ENCODE measurements at places on chromosomes 1 and 21. TPM values are rescaled to one million over a fixed set of nuclear protein-coding genes. Genes with fewer than 3 reads are reported as not detected.

DNA sequence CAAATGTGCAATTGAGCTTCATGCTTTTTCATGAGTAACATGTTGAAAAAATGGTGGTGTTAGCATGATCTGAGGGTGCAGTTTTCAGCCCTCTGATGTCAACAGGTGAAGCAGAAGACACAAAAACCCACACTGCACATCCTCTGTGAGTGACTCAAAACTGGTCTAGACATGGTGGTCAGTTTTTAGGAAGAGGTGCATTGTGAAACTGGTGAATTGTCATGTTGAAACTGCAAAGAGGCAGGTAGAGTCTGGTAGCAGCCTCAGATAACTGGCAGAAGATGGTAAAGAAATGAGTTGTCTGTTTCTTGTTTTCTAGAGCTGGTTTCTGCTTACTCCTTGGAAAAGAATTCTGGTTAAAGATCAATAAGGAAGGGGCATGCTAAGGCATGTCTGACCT, 97.3 kb upstream of the HMCN1 start:
- H3K27ac ChIP-seq: no peak overlapping the region
- DNase-seq: no peak
- H3K4me1 ChIP-seq: no peaks in the 10 kb centered on the region

RGS1 gene
- total RNA-seq: 22.8 TPM

DNA sequence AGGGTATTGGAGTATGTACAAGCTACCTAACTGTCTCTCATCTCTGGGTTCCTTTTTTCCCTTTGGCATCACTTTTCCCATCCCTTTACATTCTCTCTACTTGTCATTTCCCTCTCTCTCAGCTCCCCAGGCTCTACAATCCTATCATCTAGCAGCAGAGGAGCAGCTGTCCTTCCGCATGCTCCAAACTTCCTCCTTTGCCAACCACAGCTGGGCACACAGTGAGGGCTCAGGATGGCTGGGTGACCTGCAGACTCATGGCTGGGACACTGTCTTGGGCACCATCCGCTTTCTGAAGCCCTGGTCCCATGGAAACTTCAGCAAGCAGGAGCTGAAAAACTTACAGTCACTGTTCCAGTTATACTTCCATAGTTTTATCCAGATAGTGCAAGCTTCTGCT, 561 bp downstream of the CD1E start:
- no peaks in the 10 kb centered on the region for H3K4me1 ChIP-seq
- H3K27me3 ChIP-seq: no peaks in the 10 kb centered on the region
- H3K36me3 ChIP-seq: no peaks in the 10 kb centered on the region
- H3K4me3 ChIP-seq: no peak overlapping the region

A3GALT2 gene
- not detected for total RNA-seq

DNA sequence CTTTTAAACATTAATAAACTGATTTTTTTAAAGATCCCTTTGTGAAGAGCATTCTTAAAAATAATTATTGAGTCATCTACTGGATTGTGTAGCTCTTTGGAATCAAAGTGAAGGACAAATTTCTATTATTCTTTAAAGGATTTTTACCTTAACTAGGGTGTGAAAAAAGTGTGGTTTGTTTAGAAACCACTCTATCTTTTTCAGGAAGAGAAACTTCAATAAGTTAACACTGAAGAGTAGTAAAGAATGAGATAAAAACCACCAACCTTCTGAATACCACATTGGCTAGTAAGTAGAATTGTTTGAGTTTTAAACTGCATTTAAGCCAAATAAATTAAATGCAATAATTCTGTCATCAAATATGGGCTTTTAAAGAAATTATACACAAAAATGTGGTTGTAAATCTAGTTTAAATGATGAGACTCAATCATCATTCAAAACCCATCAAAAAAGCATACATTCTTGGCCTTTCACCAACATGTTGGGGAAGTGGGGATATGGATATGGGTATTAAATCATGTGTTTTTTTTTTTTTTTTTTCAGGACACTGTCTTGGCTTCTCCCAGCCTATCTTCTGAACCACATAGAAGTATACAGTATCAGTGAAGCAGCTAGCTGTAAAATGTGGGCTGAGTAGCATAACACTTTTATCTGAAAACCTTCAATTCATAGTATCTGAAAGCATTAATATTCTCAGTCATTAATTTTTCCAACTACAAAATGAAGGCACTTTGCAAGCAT, 4.8 kb downstream of the S1PR1 start:
- no peak for DNase-seq
- peaks cover 25% of the 10 kb centered on the region for H3K4me1 ChIP-seq
- no peaks in the 10 kb centered on the region for H3K27me3 ChIP-seq
- peaks cover 32% of the 10 kb centered on the region for H3K36me3 ChIP-seq

SAMD11 gene
- 6.4 TPM for total RNA-seq

DNA sequence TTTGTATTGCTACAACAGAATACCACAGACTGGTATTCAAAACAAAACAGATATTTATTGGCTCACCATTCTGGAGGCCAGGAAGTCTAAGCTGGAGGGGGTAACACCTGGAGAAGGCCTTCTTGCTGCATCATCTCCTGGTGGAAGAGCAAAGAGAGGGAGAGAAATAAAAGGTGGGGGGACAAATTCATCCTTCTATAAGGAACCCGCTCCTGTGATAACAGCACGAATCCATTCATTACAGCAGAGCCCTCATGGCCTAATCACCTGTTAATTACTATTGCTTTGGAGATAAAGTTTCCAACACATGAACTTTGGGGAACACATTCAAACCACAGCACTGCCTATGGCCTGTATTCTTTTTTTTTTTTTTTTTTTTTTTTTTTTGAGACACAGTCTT, 5.4 kb downstream of the S100A2 start:
- no peaks in the 10 kb centered on the region for H3K27me3 ChIP-seq
- no peak for DNase-seq
- no peak overlapping the region for H3K27ac ChIP-seq
- no peak overlapping the region for H3K4me3 ChIP-seq

DNA sequence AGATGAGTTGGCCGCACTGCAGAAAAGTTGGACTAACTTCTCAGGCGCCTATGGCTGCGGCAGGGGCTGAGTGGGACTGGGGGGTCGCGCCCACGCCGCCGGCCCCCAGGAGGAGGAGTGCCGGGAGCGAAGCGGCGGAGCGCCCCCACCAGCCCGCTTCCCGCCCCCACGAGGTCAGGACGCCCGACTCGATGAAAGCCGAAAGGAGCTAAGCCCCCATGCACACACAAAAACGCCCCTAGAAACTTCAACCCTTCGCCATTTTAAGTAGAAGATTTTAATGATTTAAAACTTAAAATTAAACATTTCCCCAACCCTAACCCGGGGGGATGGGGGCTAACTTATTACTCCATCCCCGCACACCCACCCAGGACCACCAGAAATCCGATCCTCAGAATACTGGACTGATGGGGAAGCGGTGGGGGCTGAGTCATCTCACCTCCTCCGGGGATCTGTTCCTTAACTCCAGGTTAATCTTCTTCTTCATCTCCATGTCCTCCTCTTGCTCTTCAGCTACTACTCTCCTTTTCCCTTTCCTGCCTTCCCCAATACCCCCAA, 539 bp downstream of the ANP32E start:
- H3K27me3 ChIP-seq: no peaks in the 10 kb centered on the region
- H3K4me3 ChIP-seq: peak overlapping the region; percentile 84
- no peaks in the 10 kb centered on the region for H3K4me1 ChIP-seq
- no peak for DNase-seq

GRCh38 chr1:1291548-1292441, 11.6 kb downstream of the SCNN1D start:
- no peak overlapping the region for H3K4me3 ChIP-seq
- H3K36me3 ChIP-seq: peaks cover 6% of the 10 kb centered on the region
- H3K27me3 ChIP-seq: no peaks in the 10 kb centered on the region
- H3K4me1 ChIP-seq: no peaks in the 10 kb centered on the region
- no peak overlapping the region for H3K27ac ChIP-seq

IGSF21 gene
- total RNA-seq: 1.8 TPM

DNA sequence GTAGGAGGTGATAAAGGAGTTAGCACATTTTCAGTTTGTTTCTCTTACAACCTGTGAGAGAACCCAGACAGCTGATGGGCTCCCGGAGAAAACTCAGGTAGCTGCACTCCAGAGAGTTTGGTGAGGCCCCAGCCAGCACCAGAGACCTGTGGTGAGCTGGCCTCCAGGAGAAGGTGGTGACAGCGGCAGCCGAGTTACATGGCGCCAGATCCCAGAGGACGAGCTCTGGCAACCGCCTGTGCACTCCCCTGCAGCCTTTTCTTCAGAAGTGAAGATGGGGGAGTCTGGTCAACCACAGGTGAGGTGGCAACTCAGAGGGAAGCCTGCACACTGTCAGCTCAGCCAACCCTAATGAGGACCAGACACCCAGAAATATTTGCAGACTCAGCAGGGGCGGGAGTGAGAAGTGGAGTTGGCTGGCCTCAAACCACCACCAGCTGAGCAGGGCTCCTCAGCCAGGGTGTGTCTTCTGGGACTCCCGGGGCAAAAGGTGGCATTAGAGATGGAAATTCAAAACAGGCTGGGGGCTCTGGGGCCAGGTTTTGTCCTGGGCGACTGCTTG, 209.7 kb downstream of the SETD4 start:
- H3K27ac ChIP-seq: peak overlapping the region; percentile 69
- no peak for DNase-seq
- H3K4me3 ChIP-seq: no peak overlapping the region

- peaks cover 4% of the 10 kb centered on the region for H3K4me1 ChIP-seq
- no peaks in the 10 kb centered on the region for H3K27me3 ChIP-seq
- H3K27ac ChIP-seq: peak overlapping the region; percentile 88
- DNase-seq: no peak
- H3K36me3 ChIP-seq: peaks cover 33% of the 10 kb centered on the region
- peak overlapping the region; percentile 66 for H3K4me3 ChIP-seq
Measured at GRCh38 chr1:77888781-77889642, 588 bp downstream of the NEXN start.

GRCh38 chr21:42569732-42570301, 56.2 kb downstream of the SLC37A1 start:
- no peaks in the 10 kb centered on the region for H3K4me1 ChIP-seq
- H3K4me3 ChIP-seq: no peak overlapping the region
- no peak overlapping the region for H3K27ac ChIP-seq
- DNase-seq: no peak
- no peaks in the 10 kb centered on the region for H3K36me3 ChIP-seq

GRCh38 chr1:18549906-18550305, 69.2 kb downstream of the KLHDC7A start:
- DNase-seq: no peak
- H3K4me1 ChIP-seq: no peaks in the 10 kb centered on the region
- no peaks in the 10 kb centered on the region for H3K27me3 ChIP-seq

SPATA45 gene
- total RNA-seq: not detected

DNA sequence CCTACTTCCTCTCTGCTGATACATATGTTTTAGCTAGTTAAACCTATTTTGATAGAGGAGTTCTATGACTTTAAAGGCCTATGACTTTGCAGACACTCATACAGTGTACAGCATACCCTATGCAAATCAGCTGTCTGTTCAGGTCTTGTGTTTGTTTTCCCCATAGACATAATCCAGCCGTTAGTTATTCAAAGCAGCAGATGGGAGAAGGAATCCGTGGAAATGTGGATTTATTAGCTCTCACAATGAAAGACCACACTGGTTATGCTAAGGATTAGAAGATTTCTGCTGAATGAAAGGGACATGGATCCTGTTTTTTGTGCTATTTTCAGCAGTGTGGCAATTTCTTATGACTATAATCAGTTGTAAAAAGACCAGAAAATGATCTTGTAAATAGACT, 59.8 kb downstream of the MAST2 start:
- no peak for DNase-seq
- no peak overlapping the region for H3K27ac ChIP-seq
- H3K4me3 ChIP-seq: no peak overlapping the region
- H3K27me3 ChIP-seq: no peaks in the 10 kb centered on the region

DNA sequence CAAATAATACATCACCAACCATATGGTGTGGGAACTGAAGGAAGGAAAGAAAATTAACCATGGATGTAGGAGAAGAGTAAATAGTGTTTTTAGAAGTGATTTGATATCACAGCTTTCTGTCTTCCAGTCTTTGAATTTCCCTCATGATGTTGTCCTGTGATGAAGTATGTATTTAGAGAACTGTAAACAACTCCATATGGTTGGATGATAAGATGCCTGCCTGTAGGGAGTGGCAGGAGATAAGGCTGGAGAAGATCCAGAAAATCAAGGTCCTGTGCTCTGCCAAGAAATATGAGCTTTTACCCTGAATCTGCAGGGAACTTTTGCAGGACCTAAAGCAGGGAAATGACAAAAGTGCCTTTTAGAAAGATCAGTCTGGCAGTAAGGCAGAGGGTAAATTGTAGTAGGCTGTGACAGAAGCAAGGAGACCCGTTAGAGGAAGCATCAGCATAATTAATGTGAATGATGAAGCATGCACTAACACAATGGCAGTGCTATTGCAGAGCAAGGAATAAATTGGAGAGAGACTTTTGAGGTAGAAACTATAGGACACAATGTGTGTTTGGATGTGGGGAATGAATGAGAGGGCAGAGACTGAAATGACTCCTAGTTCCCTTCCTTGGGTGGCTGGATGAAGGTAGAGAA, 21.9 kb downstream of the CEPT1 start:
- H3K4me1 ChIP-seq: no peaks in the 10 kb centered on the region
- no peak overlapping the region for H3K27ac ChIP-seq
- H3K4me3 ChIP-seq: no peak overlapping the region
- H3K27me3 ChIP-seq: no peaks in the 10 kb centered on the region
- DNase-seq: no peak

AKR1A1 gene
- total RNA-seq: 47.2 TPM

DNA sequence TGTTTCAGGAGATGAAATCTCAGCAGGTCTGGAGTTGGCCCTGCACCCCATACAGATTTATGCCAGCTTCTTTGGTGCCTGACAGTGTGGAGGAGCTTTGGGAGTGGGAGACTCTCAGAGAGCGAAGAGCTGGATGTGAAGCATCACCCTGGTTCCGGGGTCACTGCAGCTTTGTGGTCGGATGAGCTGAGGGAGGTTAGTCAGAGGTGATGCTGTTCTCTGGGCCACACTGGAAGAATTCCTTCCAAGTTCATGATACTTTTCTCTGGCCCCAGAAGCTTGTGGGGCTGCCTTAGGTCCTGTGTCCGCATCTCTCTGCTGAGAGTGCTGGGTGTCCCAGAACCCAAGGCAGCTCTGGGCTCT, 467.8 kb downstream of the CAMTA1 start:
- H3K27ac ChIP-seq: no peak overlapping the region
- H3K4me1 ChIP-seq: no peaks in the 10 kb centered on the region

KRTAP13-2 gene
- not detected for total RNA-seq

TSSK3 gene
- 0.70 TPM for total RNA-seq

GRCh38 chr1:201714542-201715329, 114.2 kb upstream of the IPO9 start:
- DNase-seq: peak; percentile 95
- peaks cover 7% of the 10 kb centered on the region for H3K36me3 ChIP-seq
- H3K27ac ChIP-seq: peak overlapping the region; percentile 84
- H3K4me1 ChIP-seq: peaks cover 83% of the 10 kb centered on the region
- H3K27me3 ChIP-seq: no peaks in the 10 kb centered on the region

GBP7 gene
- not detected for total RNA-seq

DNA sequence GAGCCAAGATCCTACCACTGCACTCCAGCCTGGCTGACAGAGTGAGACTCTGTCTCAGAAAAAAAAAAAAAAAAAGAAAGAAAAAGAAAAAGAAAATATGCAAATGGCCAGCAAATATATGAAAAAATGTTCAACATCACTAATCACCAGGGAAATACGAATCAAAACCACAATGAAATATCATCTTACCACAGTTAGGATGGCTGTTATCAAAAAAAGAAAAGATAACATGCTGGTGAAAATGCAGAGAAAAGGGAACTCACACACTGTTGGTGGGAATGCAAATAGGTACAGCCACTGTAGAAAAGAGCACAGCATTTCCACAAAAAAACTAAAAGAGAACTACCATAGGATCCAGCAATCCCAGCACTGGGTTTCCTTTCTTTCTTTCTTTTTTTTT, 477.5 kb downstream of the SMYD3 start:
- no peak overlapping the region for H3K27ac ChIP-seq
- DNase-seq: no peak
- H3K36me3 ChIP-seq: no peaks in the 10 kb centered on the region
- no peaks in the 10 kb centered on the region for H3K27me3 ChIP-seq
- H3K4me1 ChIP-seq: no peaks in the 10 kb centered on the region
- no peak overlapping the region for H3K4me3 ChIP-seq

DENND2D gene
- total RNA-seq: 5.7 TPM
